Activated naive CD4-positive, alpha-beta T cell (primary cell): ENCODE measurements at places on chromosomes 2 and 18.

GRCh38 chr2:65130664-65131175 lies 814 bp upstream of the RAB1A start:
- no peak for DNase-seq

DNA sequence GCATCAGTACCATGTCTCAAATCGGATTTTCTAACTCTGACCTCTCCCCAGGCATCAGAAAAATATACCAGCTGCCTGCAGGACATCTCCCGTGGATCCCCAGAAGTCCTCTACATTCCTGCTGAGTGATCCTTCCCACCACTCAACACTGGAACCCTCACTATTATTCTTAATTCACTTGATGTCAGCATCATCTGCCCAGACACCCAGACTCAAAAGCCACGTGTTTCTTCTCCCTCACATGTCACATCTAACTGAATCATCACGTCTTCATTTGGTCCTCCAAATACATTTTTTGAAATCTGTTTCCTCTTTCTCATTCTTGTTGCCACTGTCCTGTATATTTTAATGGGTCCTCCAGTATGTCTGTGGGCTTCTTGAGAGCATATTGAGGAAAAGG lies 218.6 kb downstream of the HRH4 start:
- DNase-seq: no peak

GRCh38 chr2:176461809-176462670 lies 192.8 kb downstream of the MTX2 start:
- no peak for DNase-seq

- DNase-seq: no peak
Measured at GRCh38 chr2:200625282-200625681, 39.5 kb downstream of the AOX1 start.

GRCh38 chr18:59752666-59753065 lies 55.4 kb upstream of the CCBE1 start:
- DNase-seq: no peak

- no peak for DNase-seq
Measured at GRCh38 chr2:203886661-203887151, 19.1 kb downstream of the CTLA4 start.

DNA sequence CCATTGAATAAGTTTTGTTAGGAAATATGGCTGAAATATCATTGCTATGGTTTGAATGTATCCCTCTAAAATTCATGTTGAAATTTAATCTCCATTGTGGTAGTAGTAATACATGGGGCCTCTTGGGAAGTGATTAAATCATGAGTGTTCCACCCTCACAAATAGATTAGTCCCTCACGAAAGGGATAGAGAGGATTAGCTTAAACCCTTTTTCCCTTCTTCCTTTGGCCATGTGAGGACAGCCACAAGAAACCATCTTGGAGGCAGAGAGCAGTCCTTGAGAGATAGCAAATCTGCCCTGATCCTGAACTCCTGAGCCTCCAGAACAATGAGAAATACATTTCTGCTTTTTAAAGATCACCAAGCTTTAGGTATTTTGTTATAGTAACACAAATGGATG lies 274.2 kb downstream of the CDH19 start:
- DNase-seq: no peak

- DNase-seq: no peak
Measured at GRCh38 chr18:40250236-40250635, 1704.8 kb upstream of the PIK3C3 start.

GRCh38 chr2:218963601-218964000 lies 4.1 kb downstream of the CDK5R2 start:
- DNase-seq: no peak

GRCh38 chr2:176272870-176273459 lies 3.7 kb downstream of the MTX2 start:
- no peak for DNase-seq

DNA sequence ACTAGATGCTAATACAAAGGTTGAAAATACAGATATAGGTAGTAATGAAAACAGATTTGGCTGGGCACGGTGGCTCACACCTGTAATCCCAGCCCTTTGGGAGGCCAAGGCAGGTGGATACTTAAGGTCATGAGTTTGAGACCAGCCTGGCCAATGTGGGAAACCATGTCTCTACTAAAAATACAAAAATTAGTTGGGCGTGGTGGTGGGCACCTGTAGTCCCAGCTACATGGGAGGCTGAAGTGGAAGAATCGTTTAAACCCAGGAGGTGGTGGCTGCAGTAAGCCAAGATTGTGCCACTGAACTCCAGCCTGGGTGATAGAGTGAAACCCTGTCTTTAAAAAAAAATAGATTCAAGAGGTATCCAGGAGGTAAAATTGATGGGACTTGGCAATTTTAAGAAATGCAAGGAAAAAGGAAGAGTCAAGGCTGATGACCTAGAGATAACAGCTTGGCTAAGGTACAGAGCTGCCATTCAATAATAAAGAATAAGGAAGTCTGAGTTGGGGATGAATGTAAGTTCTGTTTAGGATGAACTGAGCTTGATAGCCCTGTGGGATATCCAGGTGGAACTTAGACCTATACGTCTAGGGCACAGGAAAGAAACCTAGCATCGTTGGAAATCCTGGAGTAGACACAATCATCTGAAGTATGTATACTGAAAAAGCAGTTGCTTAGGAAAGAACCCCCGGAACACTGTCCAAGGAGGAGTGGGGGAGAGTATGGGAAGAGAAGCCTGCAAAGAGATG lies 9.1 kb downstream of the MAT2A start:
- no peak for DNase-seq

DNA sequence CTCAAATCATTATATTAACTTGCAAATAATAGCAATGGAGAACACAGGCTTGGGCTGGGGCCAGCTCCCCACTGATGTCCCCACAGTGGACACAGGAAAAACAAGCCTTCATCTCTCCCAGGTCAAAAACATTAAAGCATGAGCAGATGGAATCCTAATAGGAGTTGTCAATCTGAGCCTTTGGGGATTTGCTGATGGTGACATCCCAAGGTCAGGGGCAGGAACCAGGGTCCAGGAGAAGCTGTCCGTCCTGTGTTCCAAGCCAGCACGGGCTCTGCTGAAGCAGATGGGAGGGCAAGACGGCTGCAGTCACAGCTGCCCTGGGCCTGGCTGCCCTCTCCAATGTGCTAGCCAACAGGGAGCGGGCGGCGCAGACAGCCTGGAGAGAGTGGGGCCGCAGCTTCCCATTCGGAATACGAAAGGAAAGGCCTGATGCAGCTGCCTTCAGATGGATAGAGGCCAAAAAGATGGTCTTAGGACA lies 135.5 kb downstream of the NDUFA10 start:
- DNase-seq: no peak

- DNase-seq: no peak
Measured at GRCh38 chr2:3102922-3103569, 274.6 kb downstream of the EIPR1 start.

- no peak for DNase-seq
Measured at GRCh38 chr2:170394641-170395387, 216.9 kb downstream of the MYO3B start.

GRCh38 chr2:19883486-19883885 lies 18.3 kb downstream of the TTC32 start:
- no peak for DNase-seq

DNA sequence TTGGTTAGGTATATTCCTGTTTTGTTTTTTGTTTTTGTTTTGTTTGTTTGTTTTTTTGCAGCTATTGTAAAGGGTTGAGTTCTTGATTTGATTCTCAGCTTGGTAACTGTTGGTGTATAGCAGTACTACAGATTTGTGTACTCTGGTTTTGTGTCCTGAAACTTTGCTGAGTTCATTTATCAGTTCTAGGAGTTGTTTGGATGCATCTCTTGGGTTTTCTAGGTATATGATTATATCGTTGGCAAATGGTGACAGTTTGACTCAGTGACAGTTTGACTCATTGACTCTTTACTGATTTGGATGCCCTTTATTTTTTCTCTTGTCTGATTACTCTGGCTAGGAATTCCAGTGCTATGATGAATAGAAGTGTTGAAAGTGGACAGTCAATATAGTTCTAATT lies 53.7 kb downstream of the APLF start:
- no peak for DNase-seq

GRCh38 chr18:24033641-24034412 lies 19.3 kb downstream of the TTC39C start:
- DNase-seq: no peak

DNA sequence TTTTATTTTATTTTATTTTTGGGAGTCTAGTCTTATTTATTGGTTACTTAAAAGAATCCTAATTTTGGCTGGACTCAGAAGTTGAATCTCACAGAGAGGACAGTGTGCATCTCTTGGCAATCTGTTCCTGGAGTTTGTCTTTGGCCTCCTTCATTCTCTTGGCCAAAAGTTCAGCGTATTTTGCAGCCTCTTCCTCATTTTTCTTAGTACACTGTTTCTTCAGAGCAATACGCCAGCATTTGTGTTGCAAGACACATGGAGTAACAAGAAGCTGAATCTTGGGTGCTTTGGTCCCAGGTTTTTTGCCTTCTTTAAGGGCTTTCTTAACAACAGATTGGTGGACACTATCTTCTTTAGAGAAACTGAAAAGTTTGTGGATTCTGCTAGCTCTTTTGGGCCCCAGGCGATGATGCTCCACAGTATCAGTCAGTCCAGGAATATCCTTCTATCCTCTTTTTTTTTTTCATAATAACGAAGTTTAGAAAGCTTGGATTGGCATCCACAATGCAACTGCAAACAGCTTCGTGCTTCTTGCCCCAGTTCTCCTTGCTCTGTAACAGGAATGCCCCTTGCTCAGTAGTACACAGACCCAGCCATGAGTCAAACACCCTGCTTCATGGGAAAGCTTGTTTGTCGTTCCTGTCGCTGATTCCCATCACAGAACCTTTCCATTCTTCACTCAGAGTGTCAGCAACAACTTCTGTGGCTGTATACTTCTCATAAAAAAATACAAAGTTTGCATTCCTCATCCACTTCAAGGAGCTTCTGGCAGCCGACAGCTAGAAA lies 34.8 kb upstream of the RFX8 start:
- no peak for DNase-seq

DNA sequence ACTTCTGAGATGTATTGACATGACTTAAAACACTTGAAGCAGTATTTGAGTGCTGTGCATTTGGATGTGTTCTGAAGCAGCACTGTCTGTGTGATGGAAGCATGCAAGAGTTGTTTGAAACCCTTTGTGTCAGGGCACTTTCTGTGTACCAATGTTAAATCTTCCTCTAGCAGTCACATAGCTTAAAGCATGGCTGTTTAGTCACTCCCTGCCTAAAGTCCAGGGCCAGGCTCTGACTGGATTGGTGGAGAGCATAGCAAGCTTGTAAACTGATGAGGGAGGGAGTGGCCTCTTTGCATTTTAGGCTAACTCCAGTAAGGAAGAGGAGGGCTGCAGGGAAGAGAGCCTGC lies 73.5 kb downstream of the MYO1B start:
- no peak for DNase-seq

GRCh38 chr2:98654699-98655495 lies 46.5 kb downstream of the UNC50 start:
- DNase-seq: no peak

- no peak for DNase-seq
Measured at GRCh38 chr18:24878289-24878688, 417.9 kb downstream of the HRH4 start.

- DNase-seq: no peak
Measured at GRCh38 chr2:196142825-196143224, 28.6 kb downstream of the STK17B start.

- no peak for DNase-seq
Measured at GRCh38 chr2:127423478-127423843, 5.2 kb downstream of the PROC start.

DNA sequence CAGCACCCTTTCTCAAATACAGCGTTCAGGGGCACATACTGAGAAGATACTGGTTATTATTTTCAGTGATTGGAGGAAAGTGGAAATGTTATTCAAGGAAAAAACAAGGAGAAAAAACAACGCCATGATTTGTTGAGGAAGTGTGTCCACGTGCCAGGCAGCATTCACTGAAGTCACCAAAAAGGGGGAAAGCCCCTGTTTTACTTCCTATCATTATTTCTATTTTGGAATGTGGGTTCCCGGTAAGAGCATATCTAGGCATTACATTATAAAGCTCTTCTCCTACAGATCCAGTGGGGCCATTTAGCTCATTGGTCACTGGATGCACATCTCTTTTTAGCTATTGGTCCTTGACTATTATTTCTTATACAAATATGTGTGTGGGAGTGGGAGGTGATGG lies 518.7 kb downstream of the TXNL1 start:
- no peak for DNase-seq

DNA sequence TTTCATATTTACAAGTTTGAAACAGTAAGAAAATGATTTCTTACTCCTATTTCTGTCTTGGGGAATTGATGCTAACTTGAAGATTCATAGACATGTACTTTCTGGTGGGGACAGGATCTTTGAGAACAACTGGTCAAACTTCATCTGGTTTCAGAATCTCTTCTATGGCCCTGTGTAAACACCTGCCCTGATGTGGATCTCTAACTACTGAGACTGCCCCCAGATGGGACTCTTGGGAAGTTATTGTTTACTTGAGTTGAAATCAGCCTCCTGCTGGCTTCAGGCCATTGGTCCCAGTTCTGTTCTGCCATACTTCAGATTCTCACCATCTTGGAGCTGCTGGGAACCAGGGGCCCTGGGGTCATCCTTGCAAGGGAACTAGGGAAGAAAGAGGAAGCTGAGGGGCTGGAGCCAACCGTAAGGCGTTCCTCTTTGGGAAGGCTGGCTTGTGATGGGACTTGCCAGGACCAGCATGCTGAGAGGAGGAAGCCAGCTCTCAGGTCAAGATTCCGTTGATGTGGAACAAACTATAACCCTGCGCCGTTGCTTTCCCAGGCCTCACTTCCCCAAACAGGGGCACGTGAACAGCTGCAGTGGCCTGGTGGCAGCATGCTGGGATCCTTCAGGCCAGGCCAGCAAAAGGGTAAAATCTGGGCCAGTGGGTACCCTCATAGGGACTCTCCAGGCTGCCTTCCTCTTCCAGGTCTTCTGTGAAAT lies 135.5 kb upstream of the CXCR4 start:
- DNase-seq: no peak

DNA sequence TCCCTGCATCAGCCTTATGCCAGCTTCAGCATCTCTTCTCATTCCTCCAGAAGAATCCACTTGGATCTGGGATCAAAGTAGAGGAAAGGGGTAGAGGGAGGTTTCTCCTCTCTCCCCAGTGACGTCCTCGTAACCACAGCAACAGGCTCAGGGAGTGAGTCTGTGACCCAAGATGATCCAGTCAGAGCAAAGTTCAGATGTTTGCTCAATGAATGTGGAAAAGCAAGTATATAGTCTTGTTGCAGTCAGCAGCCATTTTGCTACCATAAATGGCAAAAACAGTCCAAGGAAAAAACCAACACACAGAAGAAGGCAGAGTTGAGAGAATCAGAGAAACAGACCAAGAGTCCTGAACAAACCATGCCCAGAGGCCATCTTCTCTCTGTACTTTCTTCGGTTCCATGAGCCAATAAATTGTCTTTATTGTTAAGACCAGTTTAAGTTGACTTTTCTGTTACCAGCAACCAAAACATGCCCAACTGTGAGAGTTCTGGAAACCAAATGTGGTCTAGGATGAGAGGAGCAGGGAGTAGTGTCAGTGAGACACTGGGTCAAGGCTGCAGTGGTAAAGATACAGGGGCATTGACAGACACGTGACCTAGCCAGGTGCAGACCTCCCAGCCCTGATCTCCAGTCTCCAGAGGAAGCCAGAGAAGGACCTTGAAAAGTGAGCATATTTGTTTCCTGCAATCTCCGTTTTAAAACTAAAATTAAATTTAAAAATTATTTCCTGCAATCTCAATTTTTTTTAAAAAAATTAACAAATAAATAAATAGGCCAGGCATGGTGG lies 3.2 kb upstream of the CXCR1 start:
- no peak for DNase-seq

GRCh38 chr2:174166261-174166660 lies 82.1 kb downstream of the OLA1 start:
- no peak for DNase-seq
